ENCODE measurements at places on chromosomes 16 and 17.

GRCh38 chr16:62038646-62039045, 2.4 kb upstream of the CDH8 start:
- no peak for DNase-seq

DNA sequence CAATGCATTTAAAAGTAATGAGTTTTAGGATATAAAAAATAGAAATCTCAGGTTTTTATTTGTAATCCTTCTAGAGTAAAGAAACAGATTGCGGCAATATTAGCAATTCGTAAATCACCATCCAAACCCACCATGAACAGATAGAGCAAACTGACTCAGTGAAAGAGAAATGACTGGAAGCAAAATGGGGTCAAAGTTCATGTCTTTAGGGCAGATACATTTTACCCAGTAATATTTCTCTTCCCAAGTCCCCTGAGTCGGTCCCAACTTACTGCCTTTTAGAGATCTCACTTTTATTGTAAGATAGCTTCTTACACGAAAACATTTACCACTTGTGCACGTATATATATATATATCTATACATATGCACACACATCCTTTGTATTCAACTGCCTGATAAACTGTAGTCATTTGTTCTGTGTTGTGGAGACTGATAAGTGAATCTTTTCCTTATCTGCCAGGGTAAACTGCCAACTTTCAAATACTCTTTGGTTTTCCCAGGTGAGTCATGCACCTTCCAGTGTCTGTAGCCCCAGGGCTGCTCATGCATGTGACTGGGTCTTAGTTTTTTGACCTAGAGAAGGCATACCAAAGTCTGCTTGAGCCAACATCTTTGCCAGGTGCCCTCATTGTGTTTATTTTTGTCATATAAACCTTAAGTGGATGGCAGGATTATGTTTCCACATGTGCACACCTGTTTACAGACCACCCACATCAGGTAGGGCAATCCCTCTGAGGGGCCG, 7.8 kb upstream of the IRF8 start:
- DNase-seq, result no peak

DNA sequence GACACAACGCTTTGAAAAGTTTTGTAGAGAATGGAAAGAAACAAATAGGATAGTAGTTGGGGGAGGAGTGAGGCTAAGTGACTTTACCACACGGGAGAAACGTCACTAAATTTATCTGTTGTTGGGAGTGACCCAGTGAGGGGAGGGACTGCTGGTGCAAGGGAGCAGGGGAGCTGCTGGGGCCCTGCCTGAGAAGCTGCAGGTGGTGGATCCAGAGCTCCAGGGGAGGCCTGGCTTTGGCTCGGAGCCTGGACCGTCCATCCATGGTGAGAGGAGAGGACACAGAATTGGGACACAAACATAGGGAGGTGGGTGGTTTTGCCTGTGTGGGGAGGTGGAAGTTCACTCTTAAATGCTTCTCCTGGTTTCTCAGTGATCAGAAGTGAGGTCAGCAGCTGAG, 107.6 kb downstream of the GOSR1 start:
- no peak for DNase-seq

DNA sequence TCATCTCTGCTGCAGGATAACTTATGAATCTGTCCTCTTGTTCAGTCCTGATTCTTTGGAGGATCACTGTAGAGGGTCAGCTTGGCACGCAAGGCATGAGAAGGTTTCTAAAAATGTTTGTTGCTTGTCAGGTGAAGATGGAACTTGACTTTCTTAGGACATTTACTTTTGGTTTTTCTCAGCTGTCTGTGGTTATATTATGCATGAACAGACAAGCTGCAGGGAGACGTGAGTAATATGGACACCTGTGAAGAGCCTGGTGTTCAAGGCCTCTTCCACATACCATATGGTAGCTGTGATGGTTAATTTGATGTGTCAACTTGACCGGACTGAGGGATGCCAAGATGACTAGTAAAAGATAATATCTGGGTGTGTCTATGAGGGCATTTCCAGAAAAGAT, 270.2 kb upstream of the CPHXL start:
- no peak for DNase-seq

GRCh38 chr17:33290253-33290652, 2.8 kb downstream of the ASIC2 start:
- no peak for DNase-seq

DNA sequence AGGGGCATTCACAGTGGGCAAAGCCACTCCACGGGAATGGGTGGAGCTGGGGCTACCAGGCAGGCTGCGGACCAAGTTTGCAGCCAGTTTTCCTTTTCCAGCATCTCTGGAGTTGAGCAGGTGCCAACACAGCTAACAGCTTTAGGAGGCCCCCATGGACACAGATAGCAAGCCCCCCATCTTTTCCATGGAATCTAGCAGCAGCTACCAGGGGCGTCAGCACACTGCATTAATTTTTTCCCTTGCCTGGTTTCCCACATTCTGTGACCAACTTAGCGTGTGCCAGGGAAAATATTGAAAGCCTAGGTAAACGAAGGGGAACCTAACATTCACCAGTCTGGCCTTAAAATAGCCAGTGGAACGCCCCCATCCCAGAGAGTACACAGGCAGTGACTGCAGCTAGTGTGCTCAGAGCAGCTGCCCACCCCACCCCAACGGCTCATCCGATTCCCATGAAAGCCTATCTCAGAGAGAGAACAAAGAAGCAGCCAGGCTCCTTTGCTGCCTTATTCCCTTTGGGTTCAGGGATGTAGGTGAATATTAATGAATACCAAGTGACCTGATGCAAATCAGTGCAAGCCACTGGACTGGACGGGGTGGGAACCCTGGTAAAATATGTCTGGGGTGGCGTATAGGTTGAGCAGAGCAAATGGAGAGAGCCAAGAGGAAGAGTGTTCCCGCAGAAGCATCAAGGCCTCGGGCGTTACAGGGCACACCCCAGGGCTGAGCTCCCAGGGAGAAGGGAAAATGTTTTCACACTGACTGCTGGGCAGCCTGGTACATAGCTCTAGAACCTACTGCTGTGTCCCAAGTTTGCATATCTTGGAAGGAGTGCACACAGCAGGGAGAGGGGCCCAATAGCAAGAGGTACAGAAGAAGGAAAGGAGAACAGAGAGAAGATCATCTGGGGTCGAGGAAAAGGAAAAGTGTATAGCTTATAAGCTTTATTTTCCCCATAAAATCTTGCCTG, 73.9 kb upstream of the SOX9 start:
- no peak for DNase-seq

- DNase-seq, result no peak
These were observed 11.4 kb downstream of the SLFN5 start for GRCh38 chr17:35254107-35254773.

- DNase-seq, result no peak
These were observed 104.7 kb downstream of the SMG6 start for GRCh38 chr17:2198927-2199326.

DNA sequence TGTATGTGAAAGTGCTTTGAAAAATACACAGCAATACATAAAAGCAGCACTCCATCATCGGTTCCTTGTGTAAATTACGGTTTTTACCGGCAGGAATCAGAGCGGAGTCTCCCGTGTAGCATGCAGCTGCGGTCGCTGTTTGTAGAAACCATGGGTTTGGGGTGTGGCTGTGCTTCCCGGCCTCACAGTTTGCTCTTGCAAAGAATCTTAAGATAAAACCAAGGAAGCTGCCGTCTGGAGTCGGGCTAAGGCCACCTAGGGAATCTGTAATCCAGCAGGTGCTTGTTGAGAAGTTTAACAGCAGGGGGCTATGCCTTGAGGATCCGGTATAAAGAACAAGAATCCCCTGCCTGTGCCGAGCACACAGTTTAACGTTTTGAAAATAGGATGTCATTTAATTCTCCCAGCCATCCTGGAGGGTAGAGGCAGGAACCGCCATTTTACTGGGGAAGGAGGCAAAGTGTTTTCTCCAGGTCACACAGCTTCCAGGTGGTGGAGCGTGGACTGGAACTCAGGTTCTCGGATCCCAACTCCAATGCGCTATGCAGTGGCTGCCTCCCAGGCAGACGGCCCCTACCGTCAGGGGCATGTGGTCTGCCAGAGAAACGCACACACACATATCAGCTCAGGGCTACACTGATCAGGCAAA, 6.0 kb upstream of the TLCD3A start:
- no peak for DNase-seq

DNA sequence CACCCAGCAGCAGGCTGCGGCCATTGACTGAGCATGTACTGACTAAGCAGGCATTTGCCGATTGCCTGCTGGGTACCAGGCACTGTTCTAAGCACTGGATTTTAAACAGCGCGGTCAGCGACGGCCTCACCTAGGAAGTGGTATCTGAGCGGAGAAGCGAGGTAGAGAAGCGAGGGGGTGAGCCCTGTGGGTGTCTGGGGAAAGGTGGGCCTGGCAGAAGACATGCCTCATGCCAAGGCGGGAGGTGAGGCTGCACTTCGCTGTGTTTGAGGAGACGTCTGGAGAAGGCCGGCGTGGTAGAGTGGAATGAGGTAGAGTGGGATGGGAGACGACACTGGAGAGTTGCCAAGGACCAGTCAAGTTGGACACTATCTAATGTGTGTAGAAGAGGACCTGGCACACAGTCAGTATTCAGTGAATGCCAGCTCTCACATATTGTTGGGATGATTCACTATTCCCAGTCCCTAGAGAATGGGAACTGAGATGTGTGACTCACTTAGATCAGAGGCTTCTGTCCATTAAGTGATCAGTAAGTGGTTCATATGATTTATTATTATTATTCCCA, 14.4 kb downstream of the SYCE1L start:
- no peak for DNase-seq

- DNase-seq, result peak; percentile 56
These were observed 1.3 kb downstream of the ZNF276 start for GRCh38 chr16:89722392-89723278.

- DNase-seq, result no peak
These were observed 6.4 kb upstream of the RAB40C start for GRCh38 chr16:583470-583814.

Measured in GM12891 (cell line).